ENCODE measurements at places on chromosomes 12 and 14. TPM values are rescaled to one million over a fixed set of nuclear protein-coding genes. Genes with fewer than 3 reads are reported as not detected.

DNA sequence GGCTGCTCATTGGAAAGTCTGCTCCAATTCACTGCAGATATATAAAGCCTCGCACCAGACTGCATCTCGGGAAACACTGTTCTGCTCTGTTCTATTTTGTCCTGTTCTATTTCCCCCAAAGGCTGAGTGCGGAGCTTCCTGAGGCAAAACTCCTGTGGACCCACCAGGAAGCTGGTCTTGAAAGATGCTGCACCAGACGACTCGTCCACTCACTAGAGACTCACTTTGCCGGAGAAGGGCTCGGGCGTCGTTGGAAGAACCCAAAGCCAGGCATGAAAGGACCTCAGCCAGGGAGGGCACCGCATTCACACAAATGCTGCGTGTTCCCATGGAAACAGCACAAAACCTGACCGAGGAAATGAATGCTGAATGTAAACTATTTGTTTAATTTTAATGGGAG is 331.2 kb upstream of the SFSWAP start:
- DNase-seq: no peak

GRCh38 chr12:26134540-26134939 is 9.7 kb upstream of the BHLHE41 start:
- DNase-seq: no peak

- no peak for DNase-seq
Measured at GRCh38 chr12:104657726-104658484, 201.2 kb downstream of the CHST11 start.

- no peak for DNase-seq
Measured at GRCh38 chr12:76544601-76545261, 14.8 kb downstream of the OSBPL8 start.

DNA sequence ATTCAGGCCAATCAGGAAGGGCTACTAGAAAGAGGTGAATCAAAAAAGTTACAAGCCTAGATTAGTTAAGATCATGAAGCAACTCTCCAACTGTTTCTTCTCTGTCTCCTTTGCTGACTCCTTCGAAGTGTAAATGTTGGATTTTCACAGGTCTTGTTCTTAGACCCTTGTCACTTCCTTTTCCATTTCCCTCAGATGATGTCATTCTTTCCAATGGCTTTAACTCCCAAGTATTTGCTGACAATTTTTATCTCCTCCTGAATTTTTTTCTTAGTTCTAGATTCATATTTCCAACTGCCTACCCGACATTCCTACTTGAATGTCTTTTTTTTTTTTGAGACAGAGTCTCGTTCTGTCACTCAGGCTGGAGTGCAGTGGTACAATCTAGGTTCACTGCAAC is 10.8 kb downstream of the GAS2L3 start:
- no peak for DNase-seq

DNA sequence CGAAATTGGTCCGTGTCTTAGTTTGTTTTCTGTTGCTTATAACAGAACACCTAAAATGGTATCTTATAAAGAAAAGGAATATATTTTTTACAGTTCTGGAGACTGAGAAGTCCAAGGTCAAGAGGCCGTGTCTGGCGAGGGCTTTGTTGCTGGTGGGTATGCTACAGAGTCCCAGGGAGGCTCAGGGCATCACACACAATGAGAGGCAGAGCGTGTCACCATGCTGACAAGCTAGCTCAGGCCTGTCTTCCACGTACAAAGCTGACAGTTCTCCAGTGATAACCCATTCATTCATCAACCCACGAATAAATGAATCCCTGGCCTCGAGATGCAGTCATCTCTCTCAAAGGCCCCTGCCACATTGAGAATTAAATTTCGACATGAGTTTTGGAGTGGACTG is 56.7 kb upstream of the AEBP2 start:
- no peak for DNase-seq

DNA sequence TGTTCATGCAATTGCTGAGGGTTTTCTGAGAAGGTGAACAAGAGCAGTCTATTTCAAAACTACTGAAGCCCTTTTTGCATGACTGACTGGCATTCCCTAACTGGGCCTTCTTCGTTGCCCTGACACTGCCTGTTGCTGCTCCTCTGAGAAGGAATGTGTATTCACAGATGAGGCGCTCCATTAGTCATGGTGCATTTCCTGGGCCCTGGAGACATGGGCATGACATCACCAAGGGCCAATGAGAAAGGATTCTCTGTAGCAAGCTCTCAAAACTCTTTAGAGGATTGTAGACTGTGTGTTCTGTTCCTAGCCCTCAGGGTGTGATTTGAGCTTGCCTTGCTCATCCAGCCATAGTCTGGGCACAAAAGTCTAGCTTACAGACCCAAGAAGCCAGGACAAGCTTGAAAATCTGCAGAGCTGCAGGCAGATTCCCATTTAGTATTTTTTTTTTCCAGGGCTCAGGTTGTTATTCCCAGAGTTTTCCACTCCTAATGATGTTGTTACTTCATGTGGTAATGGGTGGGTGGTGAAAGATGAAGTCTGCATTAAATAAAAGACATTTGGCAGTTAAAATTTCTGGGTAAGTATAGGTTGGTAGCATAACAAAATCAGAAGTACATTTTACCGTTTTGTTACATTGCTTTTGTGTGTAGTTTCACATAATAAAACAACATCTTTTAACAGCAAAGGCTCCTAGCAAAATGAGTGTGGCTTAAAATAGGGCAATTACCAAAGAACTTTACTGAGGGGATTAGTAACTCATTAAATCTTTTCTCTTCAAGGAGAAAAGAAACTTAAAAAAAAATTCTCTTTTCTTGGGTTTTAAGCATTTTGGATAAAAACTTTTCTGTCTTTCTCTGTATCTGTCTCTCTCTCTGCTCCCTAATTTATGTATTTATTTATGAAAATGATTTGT is 318.4 kb downstream of the RAD51B start:
- peak; percentile 99 for DNase-seq

GRCh38 chr12:42140901-42141300 is 3.8 kb downstream of the GXYLT1 start:
- no peak for DNase-seq

DNA sequence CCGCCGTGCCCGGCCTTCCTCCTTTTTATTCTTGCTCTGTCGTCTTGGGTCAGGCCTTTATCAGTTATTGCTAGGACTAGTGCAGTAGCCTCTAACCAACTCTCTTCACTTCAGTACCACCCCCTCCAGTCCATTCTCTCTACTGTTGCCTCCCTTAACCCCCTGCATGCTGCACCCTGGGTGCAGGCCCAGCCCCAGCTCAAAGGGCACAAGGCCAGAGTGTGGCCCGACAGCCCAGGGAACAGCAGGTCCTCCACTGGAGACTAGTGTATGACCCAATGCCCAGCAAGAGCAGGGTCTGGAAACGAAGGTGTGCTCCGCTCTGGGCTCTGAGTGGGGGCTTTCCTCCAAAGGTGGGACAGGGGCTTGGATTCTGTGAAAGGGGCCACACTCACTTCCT is 30.0 kb upstream of the RFLNA start:
- DNase-seq: no peak

GRCh38 chr14:103456167-103456835 is 66.3 kb downstream of the CKB start:
- no peak for DNase-seq

GRCh38 chr14:68318828-68319227 is 474.0 kb downstream of the ZFP36L1 start:
- no peak for DNase-seq

DNA sequence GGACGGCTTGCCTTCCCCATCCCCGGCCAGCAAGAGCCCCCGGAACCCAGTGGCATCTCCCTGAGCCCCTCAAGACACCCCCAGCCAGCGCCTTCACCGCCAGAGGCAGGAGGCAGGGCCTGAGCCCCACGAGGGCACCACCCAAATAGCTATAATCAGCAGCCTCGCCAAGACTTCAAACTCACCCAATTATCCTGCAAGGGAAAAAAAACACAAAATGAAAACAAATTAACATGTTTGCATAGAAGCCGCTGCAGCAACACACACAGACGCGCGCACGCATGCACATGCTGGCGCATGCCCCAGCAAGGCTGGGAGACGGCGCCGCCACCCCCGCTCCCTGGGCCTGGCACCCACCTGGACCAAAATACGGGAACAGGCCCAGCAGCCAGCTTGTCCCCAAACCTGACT is 15.8 kb downstream of the FAM222A start:
- no peak for DNase-seq

GRCh38 chr12:94566345-94566744 is 84.0 kb downstream of the TMCC3 start:
- no peak for DNase-seq

- no peak for DNase-seq
Measured at GRCh38 chr12:31000751-31001150, 72.9 kb upstream of the DDX11 start.

The RNFT2 gene
- total RNA-seq: 4.3 TPM

The BMAL2 gene
- 39.9 TPM for total RNA-seq

The KLHL33 gene
- total RNA-seq: 0.17 TPM

The APOF gene
- total RNA-seq: not detected

The REM2 gene
- 0.17 TPM for total RNA-seq

The ASCL1 gene
- not detected for total RNA-seq

The PTPRR gene
- 0.46 TPM for total RNA-seq

The IL22 gene
- not detected for total RNA-seq

The NTS gene
- total RNA-seq: 0.51 TPM

The FAM222A gene
- 0.52 TPM for total RNA-seq
